ENCODE measurements at places on chromosomes 11 and 22.

- DNase-seq: no peak
Observed at GRCh38 chr11:2512431-2513407, 67.9 kb downstream of the KCNQ1 start.

GRCh38 chr11:11217929-11218628 is 135.0 kb downstream of the CSNK2A3 start:
- no peak for DNase-seq

GRCh38 chr11:68337399-68337835 is 25.0 kb downstream of the LRP5 start:
- DNase-seq: no peak

DNA sequence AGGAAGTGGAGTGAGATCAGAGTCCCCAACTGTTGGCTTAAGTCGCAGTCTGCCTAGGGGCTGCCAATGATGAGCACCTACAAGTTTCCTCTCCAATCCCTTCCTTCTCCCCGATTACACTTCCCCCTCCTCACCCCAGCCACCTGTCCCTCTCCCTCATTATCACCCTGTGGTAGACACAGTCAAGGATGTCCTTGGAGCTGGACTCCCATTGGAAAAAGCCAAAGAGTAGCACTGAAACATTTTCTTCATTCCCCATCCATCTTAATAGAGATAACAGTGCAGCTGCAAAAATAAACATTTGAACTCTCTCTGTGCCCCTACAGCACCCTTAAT is 146.2 kb downstream of the DBX1 start:
- no peak for DNase-seq

- peak; percentile 93 for DNase-seq
Observed at GRCh38 chr22:38181453-38182200, at the start of gene PLA2G6. TSS of gene PLA2G6 (minus strand) at chr22:38181830. CDS start at chr22:38169426, 12,404 bp downstream.

DNA sequence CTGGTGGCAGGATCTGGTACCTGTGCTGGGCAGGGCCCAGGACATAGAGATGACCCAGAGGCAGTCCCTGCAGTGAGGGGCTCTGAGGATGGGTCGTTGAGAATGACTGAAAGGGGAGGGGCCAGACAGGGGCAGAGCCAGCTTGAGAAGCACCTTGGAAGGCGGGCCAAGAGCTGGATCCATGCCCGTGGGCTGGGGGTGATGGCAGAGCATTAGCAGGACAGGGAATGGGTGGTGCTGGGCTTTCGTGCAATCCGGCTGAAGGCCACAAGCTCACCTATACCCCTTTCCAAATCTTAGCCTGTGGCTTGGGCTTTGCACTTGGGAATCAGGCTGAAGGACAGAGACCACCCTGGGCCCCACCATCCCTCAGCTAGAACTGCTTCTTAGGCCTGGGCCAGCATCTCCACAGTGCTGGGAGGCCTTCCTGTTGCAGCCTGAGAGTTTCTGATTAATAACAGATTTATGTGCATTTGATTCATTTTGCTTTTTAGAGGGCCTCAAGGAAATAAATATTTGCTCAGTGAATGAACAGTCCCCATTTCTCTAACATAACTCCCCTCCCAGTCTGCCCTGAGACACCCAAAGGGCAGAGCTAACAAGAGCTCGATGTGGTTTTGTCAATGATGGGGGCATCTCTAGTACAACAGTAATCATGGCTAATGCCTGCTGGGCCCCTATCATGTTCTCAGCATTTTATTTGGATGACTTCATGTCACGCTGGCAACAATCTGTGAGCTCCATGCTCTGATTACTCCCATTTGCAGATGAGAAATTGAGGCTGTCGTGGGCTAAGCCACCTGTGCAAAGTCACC is 39.3 kb downstream of the RIBC2 start:
- DNase-seq: no peak

GRCh38 chr11:105274631-105275030 is 135.1 kb upstream of the CARD18 start:
- DNase-seq: no peak

- DNase-seq: no peak
Observed at GRCh38 chr11:64850979-64851567, 6.6 kb upstream of the CDC42BPG start.

- no peak for DNase-seq
Observed at GRCh38 chr11:69864686-69865661, 45.8 kb upstream of the FGF3 start.

- DNase-seq: no peak
Observed at GRCh38 chr11:100902454-100903141, 215.5 kb downstream of the ARHGAP42 start.

GRCh38 chr11:132650969-132651720 is 881.2 kb downstream of the OPCML start:
- DNase-seq: no peak

DNA sequence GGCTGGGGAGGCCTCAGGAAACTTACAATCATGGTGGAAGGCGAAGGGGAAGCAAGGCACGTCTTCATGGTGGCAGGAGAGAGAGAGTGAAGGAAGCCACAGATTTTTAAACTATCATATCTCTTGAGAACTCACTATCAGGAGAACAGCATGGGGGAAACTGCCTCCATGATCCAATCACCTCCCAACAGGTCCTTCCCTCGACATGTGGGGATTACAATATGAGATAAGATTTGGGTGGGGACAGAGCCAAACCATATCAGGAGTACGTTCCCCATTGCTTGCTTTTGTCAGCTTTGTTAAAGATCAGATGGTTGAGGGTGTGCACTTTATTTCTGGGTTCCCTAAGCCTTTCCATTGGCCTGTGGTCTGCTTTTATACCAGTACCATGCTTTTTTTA is 53.7 kb upstream of the E2F8 start:
- no peak for DNase-seq

- DNase-seq: no peak
Observed at GRCh38 chr11:134951305-134951700, 539.3 kb upstream of the B3GAT1 start.

- no peak for DNase-seq
Observed at GRCh38 chr11:116466801-116467200, 306.0 kb downstream of the BUD13 start.

GRCh38 chr11:109377039-109377742 is 44.8 kb upstream of the C11orf87 start:
- DNase-seq: no peak

- no peak for DNase-seq
Observed at GRCh38 chr11:70270877-70271648, 573 bp downstream of the PPFIA1 start.

DNA sequence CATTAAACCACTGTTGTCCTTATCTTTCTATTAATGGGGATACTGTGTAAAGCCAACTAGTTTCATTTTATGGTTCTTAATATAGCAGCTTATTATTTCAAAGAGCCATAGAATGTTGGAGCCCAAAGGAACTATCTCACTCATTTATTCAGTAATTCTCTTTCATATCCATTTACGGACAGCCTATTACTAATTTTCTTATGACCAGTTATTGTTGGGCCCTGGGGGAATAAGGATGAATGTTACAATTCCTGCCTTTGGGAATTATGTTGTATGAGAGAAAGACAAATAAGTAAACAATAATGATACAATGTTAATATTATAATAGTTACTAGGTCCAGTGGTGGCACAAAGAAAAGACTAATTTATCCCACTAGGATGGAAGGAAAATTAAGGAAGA is 52.4 kb downstream of the AAMDC start:
- no peak for DNase-seq

DNA sequence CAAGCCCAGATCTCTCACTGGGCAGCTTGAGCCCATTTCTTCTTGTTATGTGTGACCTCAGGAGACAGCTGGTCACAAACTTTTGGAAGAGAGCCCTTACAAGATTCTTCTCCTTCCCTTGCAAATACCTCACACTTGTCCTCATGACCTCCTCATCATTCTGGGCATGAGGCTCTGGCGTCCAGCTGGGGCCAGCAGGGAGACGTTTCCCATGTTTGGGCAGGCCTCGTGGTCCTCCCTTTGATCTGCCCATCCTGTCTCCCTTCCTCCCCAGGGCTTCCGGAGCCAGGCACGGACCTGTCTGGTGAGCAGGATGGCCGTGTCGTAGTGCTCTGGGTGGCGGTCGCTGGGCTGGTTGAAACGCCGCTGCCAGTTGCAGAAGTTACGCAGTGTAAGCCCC is 9.7 kb downstream of the ADAMTS8 start:
- no peak for DNase-seq

GRCh38 chr22:47609653-47610052 is 847.2 kb downstream of the TBC1D22A start:
- DNase-seq: no peak

- no peak for DNase-seq
Observed at GRCh38 chr11:43518408-43519160, 159.9 kb downstream of the TTC17 start.

DNA sequence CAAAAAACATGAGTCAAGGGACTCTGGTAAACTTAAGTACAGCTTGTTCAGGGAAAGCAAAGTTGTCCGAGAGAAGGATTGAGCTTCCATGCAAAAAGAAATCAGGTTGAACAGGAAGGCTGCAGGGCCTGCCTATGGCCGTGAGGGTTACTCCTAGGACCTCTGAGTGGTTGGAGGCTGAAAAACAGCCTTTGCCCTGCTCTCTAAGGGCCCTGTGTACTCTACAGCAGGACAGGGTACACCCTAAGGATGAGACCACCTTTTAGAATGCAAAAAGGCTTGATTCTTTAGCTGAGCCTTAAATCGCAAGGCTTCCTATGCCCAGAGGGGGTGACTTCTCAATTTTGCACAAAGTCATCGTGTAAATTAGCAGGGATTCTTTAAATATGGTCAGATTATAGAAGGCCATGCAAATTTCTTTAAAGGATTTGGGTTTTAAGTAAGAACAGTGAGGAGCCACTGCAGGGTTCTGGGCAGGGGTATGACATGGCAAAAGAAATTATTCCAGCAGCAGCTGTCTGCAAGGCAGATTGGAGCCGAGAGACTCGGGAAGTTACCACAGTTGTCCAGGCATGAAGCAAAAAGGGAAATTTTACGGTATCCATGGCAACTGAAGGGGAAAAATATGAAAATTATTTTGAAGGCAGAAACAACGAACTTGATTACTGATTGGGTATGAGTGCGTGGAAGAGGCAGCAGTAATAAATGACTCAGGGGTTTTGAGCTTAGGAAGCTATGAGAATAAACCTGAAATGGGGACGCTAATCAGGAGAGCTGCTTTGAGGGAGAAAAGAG is 91.8 kb downstream of the FAM76B start:
- no peak for DNase-seq

GRCh38 chr22:25076336-25076735 is 123.3 kb upstream of the CRYBB3 start:
- no peak for DNase-seq

DNA sequence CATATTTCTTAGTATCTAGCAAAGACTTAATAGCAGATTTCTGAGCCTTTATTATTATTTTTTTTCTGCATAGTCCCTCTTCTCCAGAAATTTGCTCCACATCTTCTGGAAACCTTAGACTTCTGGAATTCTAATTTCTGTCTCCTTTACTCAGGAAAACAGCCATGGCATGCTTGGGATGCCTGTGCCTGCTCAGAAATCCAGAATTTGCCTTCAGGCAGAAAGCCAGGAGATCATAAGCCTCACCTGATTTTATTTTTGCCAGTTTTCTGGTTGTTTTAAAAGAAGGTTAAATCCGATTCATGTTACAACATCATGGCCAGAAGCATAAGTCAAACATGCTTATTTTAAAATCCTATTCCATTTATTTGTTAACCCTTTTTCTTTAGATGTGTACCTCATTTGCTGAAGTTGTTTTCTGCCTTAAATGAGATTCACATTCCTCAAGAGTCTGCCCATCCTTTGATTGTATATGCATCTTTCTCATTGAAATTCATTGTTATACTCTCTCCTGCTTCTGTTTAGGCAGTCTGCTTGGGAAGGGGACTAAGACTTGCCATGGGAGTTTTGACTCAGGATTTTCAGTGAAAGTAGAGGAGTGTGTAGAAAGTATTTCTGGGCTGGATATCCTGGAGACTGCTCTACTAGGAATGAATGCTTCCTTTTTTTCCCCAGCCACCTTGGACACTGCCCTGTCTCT is 37.1 kb downstream of the SIK2 start:
- no peak for DNase-seq

DNA sequence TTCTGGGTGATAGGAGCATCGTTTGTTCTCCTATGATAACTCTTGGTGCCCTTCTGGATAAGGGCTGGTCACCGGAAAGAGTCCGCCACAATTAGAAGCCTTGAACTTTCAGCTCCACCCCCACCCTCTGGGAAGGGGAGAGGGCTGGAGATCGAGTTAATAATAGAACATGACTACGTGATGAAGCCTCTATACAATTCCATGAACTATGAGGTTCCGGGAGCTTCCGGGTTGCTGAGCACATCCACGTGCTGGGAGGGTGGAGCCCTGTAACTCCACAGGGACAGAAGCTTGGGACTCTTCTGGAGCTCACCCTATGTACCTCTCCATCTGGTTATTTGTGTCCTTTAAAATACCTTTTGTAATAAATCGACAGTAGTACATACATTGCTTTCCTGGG is 40.3 kb downstream of the ARHGAP42 start:
- no peak for DNase-seq

DNA sequence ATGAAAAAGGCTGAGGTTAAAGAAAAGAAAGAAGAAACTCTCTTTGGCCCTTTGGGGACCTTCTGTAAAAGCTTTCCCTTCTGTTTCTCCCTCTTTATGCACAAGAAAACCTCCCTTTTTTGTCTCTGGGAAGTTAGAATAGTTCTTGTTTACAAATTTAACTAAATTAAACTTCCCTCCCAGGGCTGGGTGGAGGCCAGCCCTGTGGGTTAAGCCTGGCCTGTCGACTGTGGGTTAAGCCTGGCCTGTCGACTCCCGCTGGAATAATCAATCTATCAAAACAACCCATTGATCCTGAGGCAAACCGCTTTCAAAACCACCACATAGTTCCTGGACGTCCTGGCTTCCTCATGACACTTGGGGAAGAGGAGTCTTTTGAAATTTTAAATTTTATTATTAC is 1.2 kb upstream of the DRG1 start:
- DNase-seq: no peak

DNA sequence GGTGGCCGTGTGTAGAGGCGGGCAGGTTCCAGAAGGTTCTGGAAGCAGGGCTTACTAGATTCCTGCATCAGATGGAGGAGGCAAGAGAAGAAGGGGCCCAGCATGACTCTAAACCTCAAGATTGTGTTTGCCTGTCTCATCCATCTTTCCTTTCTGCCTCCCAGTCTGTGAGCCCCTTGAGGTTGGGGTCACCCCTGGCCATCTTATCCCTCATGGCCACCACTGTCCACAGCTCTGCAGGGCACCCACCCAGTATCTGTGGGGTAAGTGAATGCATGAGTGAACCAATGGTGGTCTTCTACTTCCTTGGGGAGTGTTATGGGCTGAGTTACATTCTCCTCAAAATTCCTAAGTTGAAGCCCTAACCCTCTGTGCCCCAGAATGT is 79.3 kb downstream of the MYEOV start:
- DNase-seq: no peak

DNA sequence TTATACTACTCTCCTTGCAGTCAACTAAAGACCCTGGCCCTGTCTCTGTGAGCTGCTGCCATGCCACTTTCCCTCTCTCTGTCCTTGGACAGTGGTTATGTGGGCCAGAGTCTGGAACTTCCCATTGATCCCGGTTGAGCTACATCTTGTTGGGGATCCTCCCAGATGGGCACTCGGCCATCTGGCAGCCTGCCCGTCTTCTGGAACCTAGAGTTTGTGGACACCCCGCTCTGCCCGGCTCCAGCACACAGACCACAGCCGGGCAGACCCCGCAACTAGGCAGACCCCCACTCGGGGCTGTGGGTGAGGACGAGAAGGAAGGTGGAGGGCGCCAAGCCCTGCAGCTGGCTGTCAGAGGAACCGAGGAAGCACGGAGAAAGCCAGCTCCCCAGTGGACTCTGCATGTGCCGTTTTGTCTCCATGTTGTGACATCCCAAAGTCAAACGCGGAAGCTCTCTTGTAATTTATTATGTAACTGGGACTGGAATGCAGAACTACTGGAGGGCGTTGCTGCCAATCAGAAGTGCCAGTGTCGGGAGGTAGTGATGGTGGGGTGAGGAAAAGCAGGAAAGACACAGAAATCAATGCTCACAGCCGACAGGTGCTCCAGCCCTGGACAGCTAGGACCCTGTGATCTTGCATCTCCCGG is 207.7 kb downstream of the CEP164 start:
- no peak for DNase-seq
